Ammon's horn (tissue), 1 donor: ENCODE measurements at places on chromosomes 11 and 22.

DNA sequence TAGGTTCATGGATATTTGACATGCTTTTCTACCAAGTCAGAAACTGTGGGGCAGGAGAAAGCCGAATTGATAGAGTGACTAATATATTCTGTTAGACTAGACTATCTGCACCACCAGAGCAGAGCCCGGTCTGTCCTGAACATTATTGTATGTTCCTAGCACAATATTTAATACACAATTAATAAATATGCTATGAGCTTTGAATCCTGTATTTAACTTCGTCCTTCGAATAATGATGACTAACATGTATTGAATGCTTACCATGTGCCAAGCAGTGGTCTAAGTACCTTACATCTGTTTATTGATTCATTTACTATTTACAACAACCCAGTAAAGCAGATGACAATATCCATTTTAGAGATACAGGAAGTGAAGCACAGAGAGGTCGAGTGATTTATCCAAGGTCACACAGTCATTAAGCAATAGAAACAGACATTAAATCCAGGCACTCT is 44.8 kb upstream of the ANO3 start:
- DNase-seq: no peak

DNA sequence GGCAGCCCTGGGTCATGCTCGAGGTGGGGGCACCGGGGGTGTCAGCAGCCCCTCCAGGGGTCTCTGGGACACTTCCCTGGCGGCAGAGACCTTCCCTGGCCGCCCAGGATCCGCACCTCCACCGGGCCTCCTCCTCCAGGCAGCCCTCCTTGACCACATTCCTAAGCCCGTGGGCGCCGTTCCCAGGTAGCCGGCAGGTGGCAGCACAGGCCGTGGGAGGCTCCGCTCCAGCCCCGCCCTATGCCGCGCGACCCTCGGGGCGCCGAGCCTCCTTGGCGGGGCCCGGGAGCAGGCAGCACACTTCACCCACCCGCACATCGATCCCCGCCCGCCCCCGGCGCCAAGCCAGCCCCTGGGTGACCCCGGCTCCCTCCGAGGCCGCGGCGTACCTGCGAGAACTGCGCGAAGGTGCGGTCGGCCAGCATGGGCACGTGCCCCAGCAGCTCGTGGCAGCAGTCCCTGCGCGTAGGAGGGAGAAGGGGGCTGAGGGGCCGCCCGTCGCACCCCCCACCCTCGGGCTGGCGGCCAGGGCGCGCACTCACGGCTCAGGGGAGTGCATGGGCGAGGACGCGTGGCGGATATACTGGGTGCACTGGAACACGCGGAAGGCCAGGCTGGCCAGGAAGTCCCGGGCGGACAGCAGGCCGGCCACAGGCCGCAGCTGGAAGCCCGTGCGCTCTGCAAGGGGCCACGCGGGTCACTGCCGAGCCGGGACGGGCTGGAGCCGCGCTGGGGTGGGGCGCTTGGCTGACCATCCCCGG is 5.3 kb upstream of the INS start:
- no peak for DNase-seq

DNA sequence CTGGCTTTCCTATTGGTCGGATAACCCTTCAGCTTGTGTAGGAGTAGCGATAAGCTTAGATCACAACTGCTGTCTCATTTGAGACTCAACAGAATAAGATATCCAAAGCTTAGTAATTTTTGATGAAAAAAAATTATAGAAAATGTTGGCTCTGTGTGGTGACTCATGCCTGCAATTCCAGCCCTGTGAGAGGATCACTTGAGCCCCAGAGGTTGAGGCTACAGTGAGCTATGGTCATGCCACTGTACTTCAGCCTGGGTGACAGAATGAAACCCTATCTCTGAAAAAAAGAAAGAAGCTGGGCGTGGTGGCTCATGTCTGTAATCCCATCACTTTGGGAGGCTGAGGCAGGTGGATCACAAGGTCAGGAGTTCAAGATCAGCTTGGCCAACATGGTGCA is 55.6 kb upstream of the RRM1 start:
- DNase-seq: no peak

GRCh38 chr22:49449811-49450446 is 377.7 kb downstream of the BRD1 start:
- no peak for DNase-seq

DNA sequence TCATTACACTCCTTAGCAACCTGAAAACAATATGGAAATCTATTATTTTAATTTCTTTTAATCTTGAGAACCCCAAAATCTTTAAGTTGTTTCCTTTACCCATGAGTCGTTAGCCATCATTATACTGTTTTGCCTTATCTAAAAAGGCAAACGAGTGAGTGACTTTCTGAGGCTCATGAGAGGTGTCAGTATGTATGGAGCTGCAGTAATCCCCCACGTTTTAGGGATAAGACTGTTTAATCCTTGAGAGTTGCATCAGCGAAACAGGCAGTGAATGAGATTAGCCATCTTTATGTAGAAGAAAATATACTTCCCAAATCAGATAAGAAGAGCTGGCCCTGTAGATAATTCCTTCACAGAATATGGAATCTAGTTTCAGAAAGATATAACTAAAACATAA is 1147.0 kb downstream of the DLG2 start:
- DNase-seq: no peak

- DNase-seq: no peak
Measured at GRCh38 chr11:45022294-45023064, 71.8 kb upstream of the TP53I11 start.

DNA sequence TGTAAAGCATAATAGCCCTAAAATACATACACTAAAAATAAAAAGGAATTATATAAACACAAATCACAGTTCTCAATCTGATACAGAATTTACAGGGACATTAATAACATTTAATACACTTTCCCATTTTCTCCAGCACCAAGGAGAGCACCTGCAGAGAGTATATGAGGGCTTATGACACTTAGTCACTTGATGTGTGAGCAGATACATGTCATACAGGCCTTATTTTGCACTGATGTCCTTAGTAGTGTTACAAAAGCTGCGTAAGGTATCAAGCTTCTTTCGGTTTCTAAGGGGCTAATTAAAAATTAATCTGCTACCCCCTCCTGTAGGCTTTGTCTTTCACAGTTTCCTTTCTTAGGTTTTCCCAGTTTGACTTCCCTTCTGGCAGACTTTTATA is 61.3 kb downstream of the TRIM44 start:
- no peak for DNase-seq

- DNase-seq: no peak
Measured at GRCh38 chr11:6312106-6312505, 8.2 kb downstream of the CAVIN3 start.

DNA sequence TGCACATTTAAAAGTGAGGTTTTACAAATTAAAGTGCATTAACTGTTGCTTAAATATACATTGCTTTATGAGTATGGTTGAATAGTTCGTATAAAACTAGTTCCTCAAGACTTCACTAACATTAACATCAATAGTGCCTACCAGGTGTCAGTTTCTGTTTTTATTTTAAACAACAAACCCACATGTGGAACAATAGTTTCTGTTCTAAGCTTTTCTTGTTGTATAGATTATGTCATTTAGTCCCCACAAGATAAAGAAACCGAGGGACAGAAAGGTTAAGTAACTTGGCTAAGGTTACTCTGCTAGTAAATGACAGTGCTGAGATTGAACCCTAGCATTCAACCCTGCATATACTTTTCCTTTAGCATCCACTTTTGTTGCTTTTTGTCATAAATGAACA is 41.4 kb upstream of the ST14 start:
- no peak for DNase-seq

GRCh38 chr22:47433627-47434026 is 671.2 kb downstream of the TBC1D22A start:
- no peak for DNase-seq
